ENCODE measurements at places on chromosomes 1 and 21. TPM values are rescaled to one million over a fixed set of nuclear protein-coding genes. Genes with fewer than 3 reads are reported as not detected.

HECTD3 gene
- total RNA-seq, result 39.3 TPM

ADAM30 gene
- total RNA-seq, result not detected

EPHB2 gene
- total RNA-seq, result 7.5 TPM

DNA sequence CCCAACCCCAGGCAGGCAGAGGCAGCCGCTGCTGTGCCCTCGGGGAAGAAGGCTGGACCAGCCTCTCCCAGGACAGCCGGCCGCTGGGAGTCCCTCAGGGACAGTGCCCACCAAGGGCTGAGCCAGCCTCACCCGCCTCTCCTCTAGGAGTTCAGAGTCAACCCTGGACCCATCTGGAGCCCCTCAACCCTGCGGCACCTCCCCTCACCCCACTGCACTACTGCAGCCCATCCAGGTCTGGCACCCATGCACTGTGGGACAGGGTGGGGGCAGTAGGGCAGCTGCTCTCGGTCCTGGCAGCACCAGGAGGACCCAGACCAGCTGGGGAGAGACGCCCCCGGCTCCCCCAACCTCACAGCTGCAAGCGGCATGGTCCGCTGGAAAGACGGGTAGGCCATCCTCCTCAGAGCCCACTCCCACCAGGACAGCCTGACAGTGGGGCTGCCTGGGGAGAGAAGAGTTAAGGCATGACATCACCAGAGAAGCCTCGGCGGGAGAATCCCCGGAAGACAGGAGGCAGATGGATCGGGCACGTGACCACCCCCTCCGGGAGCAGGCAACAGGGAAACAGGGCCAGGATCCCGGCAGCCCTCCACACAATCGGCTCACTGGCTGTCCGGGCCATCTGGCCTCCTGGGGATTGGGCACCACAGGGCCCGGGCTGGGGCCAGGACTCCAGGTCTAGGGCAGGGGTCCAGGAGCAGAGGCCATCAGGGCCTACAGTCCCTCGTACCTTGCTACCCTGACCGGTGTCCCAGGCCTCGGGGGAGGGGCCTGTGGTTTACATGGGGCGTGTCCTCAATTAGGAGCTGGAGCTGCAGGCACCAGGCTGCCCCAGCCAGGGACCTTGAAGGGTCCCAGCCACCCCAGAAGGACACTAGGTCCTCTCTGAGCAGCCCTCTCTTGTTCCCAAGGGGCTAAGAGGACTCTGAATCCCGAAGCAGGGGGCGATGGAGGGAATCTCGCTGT, 3.1 kb downstream of the ACAP3 start:
- peak; percentile 31 for DNase-seq

DNA sequence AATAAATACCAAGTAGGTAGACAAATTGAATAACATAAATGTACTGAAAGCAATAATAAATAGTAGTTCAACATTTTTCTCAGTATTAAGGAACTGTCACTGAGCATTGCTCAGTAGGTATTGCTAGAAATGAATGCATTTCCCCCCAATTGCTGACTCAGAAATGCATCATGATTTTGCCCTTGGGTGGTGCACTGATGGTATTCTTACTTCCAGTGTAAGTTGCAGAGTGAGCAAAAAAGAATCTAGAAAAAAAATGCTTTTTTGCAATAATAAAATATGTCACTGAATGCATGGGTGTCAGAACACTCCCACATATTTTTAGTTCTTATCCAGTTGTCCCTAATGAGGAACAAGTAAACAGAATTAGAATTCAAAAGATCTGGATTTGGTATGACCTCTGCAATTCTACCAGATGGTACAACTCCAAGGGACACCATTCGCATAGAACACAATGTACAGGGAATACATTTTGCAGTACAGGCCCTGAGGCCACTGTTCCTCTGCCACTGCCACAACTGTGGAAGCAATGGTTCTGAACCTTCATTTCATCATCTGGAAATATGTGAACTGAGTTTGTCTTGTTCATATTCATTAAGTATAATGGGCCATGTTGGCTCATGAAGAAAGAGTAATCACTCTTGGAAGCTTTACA, 78.0 kb downstream of the ATP6V1G3 start:
- no peak for DNase-seq

DNA sequence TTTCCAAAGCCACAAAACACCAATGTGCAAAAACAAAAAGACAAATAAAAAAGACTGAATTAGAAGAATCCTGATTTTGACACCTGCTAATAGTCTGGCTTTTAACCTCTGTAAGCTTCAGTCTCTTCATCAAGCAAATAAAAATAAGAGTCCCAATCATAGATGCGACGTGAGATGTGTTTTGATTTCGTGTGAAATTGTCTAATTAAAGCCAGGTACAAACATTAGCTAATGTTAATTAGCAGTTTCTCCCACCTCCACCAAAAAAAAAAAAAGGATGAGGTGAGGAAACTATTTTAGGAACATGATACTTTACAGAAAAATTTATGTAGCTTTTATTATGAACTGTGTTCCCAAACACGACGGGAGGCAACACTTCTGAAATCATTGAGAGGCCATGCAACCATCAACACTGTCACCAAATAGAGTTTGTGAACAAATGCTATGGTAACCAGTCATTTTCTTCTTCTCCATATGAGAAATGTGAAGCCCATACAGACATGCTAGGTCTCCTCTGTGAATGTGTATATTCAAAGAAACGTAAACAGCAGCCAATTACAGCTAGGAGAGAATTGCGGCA, 6.7 kb upstream of the EVI5 start:
- no peak for DNase-seq

DNA sequence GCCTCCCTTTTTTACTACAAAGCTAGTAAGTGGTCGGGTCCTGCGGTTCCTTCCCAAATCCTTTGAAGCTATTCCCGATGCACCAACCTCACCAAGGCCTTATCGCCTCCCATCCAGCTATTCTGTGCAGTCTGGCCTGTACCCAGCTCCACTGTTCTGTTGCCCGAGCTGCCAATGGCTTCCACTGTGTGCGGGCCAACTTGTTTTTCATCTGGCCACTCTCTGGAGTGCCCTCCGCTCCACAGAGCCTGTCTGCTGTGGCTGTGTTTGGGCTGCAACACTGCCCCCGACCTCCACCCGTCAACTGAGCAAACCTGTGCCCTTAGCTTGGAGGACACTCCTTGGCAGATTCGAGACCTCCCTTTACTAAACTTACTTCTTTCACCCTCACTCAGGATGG, 125.0 kb downstream of the KIAA0319L start:
- DNase-seq, result no peak

EPS8L3 gene
- not detected for total RNA-seq

DNA sequence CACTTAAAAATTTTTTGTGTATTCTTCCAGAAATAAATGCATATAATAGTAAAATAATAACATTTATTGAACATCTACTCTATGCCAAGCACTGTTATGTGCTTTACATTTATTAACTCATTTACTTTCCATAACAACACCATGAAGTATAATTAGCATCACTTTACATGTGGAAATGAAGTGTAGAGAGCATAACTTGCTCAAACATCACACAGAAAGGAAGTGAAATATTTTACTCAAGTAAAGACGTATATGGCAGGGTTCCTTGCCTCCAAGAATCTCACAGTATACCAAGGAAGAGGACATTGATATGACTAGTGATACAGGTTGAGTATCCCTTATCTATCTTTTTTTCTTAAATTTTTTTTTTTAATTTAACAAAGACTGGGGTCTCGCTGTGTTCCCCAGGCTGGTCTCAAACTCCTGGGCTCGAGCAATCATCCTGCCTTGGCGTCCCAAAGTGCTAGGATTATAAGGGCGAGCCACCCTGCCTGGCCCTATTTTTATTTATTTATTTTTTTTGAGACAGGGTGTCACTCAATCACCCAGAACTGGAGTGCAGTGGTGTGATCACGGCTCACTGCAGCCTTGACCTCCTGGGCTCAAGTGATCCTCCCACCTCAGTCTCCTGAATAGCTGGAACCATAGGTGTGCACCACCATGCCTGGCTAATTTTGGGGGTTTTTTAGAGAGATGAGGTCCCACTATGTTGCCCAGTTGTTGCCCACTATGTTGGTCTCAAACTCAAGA, 7.7 kb upstream of the CLIC4 start:
- DNase-seq, result no peak

DNA sequence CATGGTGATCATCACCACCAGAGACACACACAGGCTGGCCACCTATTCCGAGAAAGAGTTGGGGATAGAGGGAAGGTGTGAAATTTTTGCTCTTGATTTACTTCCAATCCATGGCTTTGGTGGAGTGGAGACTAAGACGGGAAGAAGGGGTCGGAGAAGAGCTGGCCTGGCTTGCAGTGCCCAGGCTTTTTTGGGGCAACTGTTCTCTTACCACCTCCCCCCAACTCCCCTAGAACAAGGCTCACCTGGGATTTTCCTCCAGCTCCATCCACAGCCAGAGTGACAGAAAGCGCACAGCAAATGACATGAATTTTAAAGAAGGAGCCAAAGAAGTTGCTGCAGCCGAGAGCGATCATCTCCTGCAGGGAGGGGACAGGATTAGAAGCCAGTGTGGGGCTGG, 16.0 kb downstream of the SLC26A9 start:
- no peak for DNase-seq

AMY2B gene
- 53.8 TPM for total RNA-seq

DNA sequence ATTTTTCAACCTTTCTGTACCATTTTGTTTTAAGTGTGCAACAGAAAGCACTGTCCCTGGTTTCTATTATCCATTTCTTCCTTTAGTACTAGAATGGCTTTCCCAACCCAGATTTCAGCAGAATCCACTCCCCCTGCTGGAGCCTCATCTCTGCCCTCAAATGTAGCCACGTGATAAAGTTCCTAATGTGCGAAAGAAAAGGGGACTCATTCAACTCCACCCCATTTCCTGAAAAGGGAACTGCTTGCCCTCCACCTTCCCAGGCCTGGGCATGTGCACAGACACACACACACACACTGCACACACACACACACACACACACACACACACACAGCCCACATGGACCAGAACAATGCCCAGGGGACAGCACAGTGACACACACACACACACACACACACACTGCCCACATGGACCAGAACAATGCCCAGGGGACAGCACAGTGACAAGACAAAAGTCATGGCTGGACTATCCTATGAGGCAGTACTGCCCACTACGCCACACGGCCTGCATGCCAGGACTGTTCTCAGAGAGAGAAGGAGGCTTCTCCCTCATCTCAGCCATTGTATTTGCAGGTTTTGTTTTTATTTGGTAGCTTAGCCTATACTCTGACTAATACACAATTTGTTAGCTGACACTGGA, 33.2 kb downstream of the PACC1 start:
- no peak for DNase-seq

DNA sequence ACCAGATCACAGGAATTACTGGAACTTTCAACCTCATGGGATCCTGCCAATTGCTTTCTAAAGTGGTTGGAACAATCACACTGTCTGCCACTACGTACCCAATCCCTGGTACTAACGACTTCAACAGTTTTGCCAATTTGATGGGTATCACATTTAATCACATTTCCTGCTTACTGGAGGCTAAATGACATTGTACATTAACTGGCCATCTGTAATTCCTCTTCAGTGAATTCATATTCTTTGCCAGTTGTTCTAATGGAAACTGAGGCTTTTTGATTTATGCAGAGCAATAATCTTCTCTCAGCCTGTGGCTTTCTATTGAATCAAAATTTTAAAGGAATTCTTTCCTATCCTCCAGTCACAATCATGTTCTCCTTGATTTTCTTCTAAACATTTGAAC, 38.2 kb downstream of the LGALS8 start:
- no peak for DNase-seq

DNA sequence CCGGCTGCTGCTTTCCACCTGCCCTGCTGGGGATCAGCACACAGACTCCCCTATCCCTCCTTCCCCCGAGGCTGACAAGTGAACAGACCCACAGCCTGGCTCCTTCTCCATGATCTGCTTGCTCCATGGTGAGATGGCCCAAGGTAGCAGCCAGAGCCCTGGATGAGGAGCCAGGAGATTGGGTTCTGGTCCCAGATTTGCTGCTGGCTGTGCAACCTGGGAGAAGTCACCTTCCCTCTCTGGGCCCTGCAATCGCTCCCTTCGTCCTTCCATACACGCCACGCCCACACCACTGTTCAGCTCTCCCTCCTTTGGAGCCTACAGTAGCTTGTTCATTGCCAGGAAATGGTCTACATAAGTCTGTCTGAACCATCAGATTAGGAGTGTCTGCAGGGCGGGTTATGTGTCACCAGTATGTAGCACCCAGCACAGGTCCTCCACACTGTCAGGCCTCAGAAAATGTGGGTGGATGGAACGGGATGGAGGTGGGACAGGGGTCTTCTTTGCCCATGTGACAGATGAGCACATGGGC, 9.2 kb upstream of the EPHA8 start:
- no peak for DNase-seq

DNA sequence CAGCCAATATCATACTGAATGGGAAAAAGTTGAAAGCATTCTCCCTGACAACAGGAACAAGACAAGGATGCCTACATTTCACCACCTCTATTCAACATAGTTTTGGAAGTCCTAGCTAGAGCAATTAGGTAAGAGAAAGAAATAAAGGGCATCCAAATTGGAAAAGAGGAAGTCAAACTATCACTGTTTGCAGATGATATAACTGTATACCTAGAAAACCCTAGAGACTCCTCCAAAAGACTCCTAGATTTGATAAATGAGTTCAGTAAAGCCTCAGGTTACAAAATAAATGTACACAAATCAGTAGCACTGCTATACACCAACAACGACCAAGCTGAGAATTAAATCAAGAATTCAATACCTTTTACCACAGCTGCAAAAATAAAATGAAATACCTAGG, 171.3 kb upstream of the HP1BP3 start:
- DNase-seq, result no peak

- no peak for DNase-seq
These were observed 40.1 kb upstream of the ERG start for GRCh38 chr21:38538353-38538752.

ACTL8 gene
- total RNA-seq, result not detected

BRDT gene
- total RNA-seq, result not detected

- DNase-seq, result no peak
These were observed 462.4 kb upstream of the RGS18 start for GRCh38 chr1:191695865-191696264.

PIGM gene
- total RNA-seq, result 6.9 TPM

DNA sequence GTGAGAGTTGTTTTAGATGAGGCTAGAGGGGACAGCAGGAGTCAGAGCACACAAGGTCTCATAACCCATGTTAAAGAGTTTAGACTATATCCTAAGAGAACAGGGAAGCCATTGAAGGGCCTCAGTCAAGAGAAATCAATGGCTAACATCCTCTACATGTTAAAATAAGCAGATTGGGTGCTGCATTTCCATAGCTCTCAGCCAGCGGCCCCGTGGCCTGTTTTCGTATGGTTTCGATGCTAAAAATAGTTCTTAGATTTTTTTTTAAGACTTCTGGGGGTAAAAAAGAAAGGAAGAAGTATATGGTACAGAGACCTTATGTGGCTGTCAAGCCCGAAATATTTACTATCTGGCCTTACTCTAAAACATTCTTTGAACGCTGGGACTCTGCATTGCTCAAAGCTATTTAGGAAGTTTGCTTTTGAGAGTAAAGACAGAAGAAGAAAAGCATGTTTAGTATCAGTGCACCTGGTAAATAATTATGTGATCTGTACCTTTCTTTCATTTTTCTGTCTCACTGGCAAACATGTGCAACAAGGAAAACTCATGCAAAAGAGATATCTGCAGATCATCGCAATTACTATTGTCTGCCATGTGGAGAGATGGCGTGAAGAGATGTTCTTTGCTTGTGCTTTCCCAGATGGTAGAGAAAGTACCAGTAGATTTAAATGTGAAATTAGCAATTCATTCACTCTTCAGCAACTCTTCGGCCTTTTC, 8.4 kb downstream of the PDIK1L start:
- no peak for DNase-seq
